ENCODE measurements at places on chromosomes 16 and 17.

- no peak for DNase-seq
Measured at GRCh38 chr17:14427900-14428647, 127.2 kb downstream of the HS3ST3B1 start.

- DNase-seq = no peak
Measured at GRCh38 chr16:69325784-69326171, 4.6 kb downstream of the PDF start.

GRCh38 chr17:81517339-81518112 lies 4.9 kb upstream of the ACTG1 start:
- peak; percentile 25 for DNase-seq

GRCh38 chr17:73521376-73521775 lies 122.9 kb downstream of the SDK2 start:
- DNase-seq = no peak

DNA sequence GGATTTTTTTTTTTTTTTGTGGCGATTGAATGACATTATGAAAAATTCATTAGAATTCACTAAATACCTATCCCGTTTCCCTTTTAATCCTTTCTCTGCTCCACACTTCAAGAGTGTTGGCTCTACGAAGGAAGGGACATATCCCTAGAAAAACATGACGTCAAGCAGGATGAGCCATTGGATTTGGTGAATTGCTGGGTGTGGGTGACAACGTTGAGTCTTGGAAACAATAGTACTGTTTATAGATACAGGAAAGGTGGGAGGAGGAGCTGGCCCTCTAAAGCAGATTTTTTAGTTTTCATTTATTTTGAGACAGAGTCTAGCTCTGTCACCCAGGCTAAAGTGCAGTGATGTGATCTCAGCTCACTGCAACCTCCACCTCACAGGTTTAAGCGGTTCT lies 167.6 kb upstream of the FAM20A start:
- DNase-seq = no peak

- DNase-seq = no peak
Measured at GRCh38 chr16:14560523-14560922, 69.5 kb downstream of the PARN start.

DNA sequence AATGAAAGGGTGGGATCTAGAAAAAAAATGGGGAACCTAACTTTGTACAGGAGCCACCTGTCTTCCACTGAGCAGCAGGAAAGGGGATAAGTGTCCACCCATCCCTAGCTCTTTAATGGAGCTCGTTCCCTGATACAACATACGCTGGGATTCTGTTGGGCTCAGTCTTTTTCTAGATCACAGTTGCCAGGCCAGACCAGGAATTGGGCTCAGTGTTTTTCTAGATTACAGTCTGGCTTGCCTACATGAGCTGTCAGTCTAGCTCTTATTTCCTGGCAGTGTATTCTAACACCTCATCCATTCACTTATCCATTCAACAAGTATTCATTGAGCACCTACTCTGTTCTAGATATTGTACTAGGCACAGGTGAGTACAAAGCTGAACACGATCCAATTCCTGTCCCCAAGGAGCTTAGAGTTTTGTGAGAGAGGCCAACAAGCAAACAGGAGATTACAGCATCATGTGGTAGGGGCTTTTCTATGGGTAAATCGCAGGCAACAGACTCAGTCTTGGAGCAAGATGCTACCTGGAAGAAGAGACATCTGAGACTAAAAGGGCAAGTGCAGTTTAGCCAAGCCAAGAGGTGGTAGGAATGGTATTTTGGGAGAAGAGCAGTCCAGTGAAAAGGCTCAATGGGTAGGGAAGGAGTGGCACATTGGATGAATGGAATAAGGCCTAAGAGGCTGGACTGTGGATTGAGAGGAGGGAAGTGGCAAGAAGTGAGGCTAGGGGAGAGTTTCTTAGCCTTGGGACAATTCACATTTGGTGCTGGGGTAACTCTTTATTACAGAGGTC lies 138.0 kb upstream of the HS3ST2 start:
- no peak for DNase-seq

DNA sequence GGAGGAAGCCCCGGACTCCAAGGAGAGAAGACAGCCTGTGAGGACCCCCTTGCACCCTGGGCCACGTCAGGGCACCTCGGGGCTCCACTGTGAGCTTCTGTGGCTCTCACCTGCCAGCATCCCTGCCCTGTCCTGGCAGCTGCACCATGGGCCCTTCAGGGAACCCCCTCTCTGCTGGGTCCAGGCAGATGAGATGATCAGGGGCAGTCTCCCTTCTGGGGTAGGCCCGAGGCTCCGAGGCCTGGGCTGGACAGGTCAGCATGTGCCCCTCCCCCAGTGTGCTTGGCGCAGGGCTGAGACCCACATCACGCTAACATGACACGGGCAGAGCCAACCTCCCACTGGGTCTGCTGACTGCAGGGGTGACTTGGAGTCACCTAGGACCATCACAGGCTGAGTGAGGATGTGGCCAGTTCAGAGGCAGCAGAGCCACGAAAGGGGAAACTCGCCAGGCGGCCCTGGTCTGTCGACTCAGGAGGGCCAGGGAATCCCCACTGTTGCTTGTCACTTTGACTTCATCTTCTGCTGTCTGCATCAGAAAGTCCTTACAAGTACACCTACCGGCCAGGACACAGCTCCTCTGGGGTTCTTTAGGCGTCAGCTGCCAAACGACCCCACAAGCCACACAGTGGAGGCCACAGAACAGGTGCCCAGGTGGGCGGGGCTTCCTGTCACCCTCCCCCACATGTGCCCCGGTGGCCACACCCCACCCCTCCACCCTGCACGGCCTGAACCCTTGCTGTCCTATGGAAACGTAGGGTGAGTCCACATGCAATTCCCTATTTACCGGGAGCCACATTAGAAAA lies 2.2 kb downstream of the GALNS start:
- no peak for DNase-seq

- DNase-seq = no peak
Measured at GRCh38 chr17:82390015-82390859, 18.7 kb downstream of the UTS2R start.

GRCh38 chr16:50160495-50161164 lies 7.5 kb downstream of the TENT4B start:
- DNase-seq = peak; percentile 39

DNA sequence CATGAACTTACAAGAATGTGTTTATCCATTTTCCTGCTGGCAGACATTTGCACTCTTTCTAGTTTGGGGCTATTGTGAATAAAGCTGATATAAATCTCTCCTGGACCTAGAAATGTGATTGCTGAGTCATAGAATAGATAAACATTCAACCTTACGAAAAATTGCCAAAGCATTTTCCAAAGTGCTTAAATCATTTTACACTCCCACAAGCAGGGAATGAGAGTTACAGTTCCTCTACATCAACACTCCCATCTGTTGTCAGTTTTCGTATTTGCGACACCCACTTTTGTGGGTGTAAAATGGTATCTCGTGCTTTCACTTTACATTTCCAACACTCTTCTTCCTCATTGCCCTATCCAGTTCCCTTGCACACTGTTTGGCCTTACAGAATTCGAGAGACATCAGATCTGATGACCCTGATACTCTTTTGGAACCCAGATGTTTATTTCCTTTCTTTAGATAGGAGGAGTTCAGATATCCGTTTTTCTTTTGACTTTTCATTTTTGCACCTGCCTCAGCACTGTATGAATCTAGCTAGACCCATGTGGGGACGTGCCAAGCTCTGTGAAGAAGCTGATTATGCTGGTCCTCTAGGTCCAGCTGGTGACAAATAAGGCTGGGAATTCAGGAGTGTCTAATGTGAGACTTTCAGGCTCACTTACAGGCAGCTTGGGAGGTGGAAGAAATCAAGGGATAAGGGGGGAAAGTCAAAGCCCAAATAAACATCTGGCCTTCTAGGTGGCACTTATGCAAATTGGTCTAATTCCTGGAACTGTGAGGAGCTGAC lies 14.0 kb downstream of the SOX9 start:
- peak; percentile 67 for DNase-seq

- DNase-seq = peak; percentile 88
Measured at GRCh38 chr16:9077091-9077809, 14.2 kb upstream of the HAPSTR1 start.

GRCh38 chr17:51353296-51353695 lies 93.0 kb downstream of the UTP18 start:
- no peak for DNase-seq

DNA sequence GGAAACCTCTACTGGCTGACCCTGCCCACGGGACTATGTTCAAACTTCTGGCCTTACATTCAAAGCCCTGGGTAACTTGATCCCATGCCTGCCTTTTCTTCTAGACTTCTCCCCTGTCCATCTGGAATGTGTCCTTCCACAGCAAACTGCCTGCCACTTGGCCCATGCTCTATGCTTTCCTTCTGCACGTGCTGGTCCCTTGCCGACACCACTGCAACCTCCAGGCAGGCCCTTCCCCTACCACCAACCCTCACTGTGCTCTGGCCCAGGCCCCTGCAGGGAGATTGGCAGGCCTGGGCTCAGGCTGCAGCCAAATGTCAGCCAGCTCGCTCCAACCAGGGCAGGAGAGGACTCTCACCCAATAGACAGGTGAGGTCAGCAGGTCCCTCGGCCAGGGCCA lies 11.0 kb downstream of the HSD11B2 start:
- peak; percentile 24 for DNase-seq

- no peak for DNase-seq
Measured at GRCh38 chr17:76997981-76998531, 129.9 kb downstream of the MGAT5B start.

- DNase-seq = peak; percentile 56
Measured at GRCh38 chr17:76506408-76507345, 5.5 kb upstream of the RHBDF2 start.
